ENCODE measurements at places on chromosomes 1 and 21.

- H3K27ac ChIP-seq, result no peak overlapping the region
- H3K27me3 ChIP-seq, result no peaks in the 10 kb centered on the region
- DNase-seq, result no peak
- no peak overlapping the region for H3K4me3 ChIP-seq
- no peaks in the 10 kb centered on the region for H3K36me3 ChIP-seq
- no peaks in the 10 kb centered on the region for H3K4me1 ChIP-seq
Measured at GRCh38 chr1:69528376-69528775, 39.3 kb upstream of the LRRC7 start.

GRCh38 chr1:29830916-29831315 is 594.6 kb downstream of the PTPRU start:
- no peak overlapping the region for H3K27ac ChIP-seq
- H3K27me3 ChIP-seq, result no peaks in the 10 kb centered on the region
- no peak overlapping the region for H3K4me3 ChIP-seq
- DNase-seq, result no peak
- no peaks in the 10 kb centered on the region for H3K4me1 ChIP-seq

DNA sequence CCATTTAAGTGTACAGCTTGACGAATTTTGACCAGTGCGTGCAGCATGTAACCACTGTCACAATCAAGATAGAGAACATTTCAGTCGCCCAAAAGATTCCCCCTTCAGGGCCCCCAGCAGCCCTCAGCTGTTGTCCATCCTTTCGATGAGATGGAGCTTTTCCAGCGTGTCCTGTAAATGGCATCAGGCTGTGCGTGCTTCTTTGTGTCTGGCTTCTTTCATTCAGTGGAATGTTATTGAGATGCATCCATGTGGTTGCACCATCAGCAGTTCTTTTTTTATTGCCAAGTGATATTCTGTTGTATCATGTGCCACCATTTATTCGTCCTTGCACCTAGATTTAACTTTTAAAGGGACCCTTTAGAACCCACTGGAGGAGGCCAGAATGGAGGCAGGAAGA is 21.9 kb downstream of the UBE2Q1 start:
- H3K36me3 ChIP-seq, result no peaks in the 10 kb centered on the region
- H3K27me3 ChIP-seq, result no peaks in the 10 kb centered on the region
- H3K4me1 ChIP-seq, result no peaks in the 10 kb centered on the region
- no peak for DNase-seq
- H3K4me3 ChIP-seq, result no peak overlapping the region

- no peak for DNase-seq
- H3K27me3 ChIP-seq, result no peaks in the 10 kb centered on the region
- H3K27ac ChIP-seq, result no peak overlapping the region
- no peaks in the 10 kb centered on the region for H3K36me3 ChIP-seq
Measured at GRCh38 chr1:177424744-177425143, 254.0 kb downstream of the BRINP2 start.

DNA sequence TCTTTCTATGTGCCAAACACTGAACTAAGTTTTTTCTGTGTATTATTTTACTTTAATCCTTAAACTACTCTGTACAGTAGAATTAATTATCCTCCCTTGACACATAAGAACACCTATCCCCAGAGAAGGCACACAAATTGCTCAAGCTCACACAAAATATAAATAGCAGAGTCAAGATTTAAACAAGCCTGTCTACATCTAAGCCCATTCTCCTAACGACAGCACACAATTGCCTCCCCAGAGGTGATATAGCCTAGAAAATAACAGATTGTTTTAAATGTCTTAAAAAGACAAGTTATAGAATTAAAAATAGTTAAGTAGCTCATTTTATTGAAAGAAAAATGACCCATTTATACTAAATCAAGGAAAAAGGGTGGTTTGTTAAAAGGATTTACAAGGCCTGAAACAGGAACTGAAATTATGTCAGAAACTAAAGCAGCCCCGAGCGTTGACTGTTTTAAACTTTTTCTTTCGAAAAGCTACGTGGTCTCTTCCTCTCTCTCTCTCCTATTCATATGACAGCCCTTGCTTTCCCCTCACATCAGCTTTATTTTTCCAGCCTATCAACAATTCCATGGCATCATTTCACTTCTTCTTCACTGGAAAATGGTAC is 30.5 kb downstream of the TNFSF18 start:
- no peaks in the 10 kb centered on the region for H3K27me3 ChIP-seq
- no peak overlapping the region for H3K4me3 ChIP-seq
- peaks cover 49% of the 10 kb centered on the region for H3K4me1 ChIP-seq
- DNase-seq, result no peak

DNA sequence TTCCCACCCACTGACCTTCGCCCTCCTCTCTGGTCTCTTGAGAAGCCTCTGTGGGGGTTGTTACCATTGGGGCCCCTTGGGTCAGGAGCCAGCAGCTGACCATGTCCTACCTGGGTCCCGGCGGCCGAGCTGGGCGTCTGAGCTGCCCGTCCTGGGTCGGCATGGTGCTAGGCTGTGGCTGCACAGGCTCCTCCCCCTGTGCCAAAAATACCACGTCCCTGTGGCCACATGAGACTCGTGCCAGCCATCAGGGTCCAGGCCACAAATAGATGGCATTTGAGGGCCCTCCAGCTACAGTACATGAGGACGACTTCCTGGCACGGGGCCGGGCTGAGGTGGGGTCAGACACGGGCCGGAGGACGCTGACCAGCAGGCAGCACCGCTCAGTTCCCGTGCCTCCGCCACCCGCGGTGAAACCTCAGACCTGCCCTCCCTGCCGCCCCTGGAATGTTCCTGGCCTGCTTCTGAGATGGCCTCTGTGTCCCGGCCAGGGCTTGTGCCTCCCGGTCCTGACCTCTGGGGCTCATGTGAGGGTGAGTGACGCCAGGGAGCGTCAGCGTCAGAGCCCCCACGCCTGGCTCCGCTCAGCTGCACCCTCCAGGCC is at the start of gene PERM1:
Gene PERM1, minus strand, starts transcription at position 139 of the 604 bp plus-strand sequence. CDS start 1,064 bp downstream, outside the sequence.
- no peaks in the 10 kb centered on the region for H3K4me1 ChIP-seq
- H3K27ac ChIP-seq, result no peak within 1 kb of the TSS
- DNase-seq, result no peak
- H3K36me3 ChIP-seq, result no peaks in the 10 kb centered on the region
- H3K27me3 ChIP-seq, result no peaks in the 10 kb centered on the region

DNA sequence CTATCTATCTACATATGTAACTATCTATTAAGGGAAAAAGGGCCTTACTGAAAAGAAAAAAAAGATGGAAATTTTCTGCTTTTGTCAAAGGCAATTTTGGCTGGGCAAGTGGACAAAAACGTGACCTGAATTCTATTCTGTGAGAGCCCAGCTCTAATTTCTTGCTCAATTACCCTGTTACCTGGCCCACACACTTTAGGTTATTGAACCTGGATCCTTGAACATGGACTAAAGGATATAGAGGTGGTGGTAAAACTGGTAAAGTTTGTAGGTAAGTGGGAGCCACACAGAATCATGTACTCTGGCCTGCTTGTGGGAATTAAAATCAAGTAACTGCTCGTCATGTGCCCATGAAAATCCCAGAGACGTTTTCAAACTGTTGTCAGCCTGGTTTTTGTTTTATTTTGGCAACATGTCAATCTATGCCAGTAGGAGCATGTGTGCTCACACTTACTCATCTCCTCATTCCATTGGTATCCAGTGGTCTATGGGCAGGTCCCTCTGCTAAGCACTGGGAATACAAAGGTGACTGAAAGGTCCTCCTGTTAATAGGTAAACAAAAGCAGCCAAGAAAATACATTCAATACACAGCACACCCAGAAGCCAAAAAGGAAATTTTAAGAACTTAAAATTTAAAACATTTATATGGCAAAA is 113.7 kb upstream of the WARS2 start:
- H3K27ac ChIP-seq, result no peak overlapping the region
- no peaks in the 10 kb centered on the region for H3K36me3 ChIP-seq
- H3K4me3 ChIP-seq, result no peak overlapping the region
- H3K4me1 ChIP-seq, result no peaks in the 10 kb centered on the region

GRCh38 chr1:211800925-211801607 is 29.5 kb downstream of the LPGAT1 start:
- H3K4me3 ChIP-seq, result no peak overlapping the region
- no peak overlapping the region for H3K27ac ChIP-seq
- H3K27me3 ChIP-seq, result no peaks in the 10 kb centered on the region
- peaks cover 29% of the 10 kb centered on the region for H3K36me3 ChIP-seq

GRCh38 chr1:119715542-119715941 is 3.8 kb downstream of the PHGDH start:
- no peaks in the 10 kb centered on the region for H3K27me3 ChIP-seq
- no peaks in the 10 kb centered on the region for H3K36me3 ChIP-seq
- no peak overlapping the region for H3K27ac ChIP-seq

GRCh38 chr21:30463713-30464112 is 16.5 kb downstream of the KRTAP19-1 start:
- no peak overlapping the region for H3K4me3 ChIP-seq
- H3K27ac ChIP-seq, result no peak overlapping the region
- no peaks in the 10 kb centered on the region for H3K4me1 ChIP-seq
- H3K27me3 ChIP-seq, result no peaks in the 10 kb centered on the region
- no peaks in the 10 kb centered on the region for H3K36me3 ChIP-seq
- DNase-seq, result no peak

All from CD14-positive monocyte (primary cell).